Muscle of leg (tissue), 16 donors: ENCODE measurements at places on chromosomes 1 and 21.

DNA sequence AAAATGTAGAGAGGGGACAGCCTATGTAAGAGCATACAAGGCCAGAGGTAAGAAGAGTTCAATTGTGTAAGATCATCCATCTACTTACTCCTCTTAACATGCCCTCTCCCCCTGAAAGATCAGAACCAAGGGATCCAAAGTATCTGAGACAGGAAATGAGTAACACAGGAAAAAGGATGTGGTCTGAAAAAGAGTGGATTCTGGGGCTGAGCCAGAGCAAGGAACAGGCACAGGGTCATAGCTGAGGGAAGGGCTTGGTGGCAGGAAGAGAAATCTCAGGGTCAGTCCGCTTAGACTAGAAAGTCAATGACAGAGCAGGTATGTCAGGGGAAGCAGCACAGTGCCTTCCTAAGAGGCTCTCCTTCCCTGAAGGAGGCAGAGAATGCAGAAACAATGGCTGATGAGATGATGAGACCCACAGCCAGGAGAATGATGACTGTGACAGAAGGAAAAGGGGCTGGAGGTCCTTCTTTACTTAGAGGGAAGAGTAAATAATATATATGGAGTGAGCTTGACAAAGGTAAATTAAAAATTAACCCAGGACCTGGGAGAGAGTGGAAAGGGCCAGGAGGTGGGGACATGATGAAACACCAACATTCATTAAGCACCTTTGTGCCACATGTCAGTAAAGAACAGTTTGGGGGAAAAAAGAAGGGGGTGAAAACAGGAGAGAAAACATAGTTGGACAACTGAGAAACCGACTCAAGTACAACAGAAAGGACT, 26.2 kb upstream of the A3GALT2 start:
- DNase-seq: peak; percentile 73

GRCh38 chr1:202329891-202330290, 11.8 kb downstream of the UBE2T start:
- DNase-seq: no peak

GRCh38 chr1:109383087-109383779, 14.5 kb downstream of the SORT1 start:
- no peak for DNase-seq

GRCh38 chr21:37208056-37208721, 58.9 kb downstream of the VPS26C start:
- DNase-seq: peak; percentile 54

GRCh38 chr1:221824025-221824424, 82.1 kb upstream of the DUSP10 start:
- no peak for DNase-seq
